T-cell (primary cell): ENCODE measurements at places on chromosomes 6 and 20. TPM values are rescaled to one million over a fixed set of nuclear protein-coding genes. Genes with fewer than 3 reads are reported as not detected.

- DNase-seq = no peak
Measured at GRCh38 chr6:45998524-45998923, 17.1 kb downstream of the CLIC5 start.

Gene CARMIL1
- 4.0 TPM for total RNA-seq

DNA sequence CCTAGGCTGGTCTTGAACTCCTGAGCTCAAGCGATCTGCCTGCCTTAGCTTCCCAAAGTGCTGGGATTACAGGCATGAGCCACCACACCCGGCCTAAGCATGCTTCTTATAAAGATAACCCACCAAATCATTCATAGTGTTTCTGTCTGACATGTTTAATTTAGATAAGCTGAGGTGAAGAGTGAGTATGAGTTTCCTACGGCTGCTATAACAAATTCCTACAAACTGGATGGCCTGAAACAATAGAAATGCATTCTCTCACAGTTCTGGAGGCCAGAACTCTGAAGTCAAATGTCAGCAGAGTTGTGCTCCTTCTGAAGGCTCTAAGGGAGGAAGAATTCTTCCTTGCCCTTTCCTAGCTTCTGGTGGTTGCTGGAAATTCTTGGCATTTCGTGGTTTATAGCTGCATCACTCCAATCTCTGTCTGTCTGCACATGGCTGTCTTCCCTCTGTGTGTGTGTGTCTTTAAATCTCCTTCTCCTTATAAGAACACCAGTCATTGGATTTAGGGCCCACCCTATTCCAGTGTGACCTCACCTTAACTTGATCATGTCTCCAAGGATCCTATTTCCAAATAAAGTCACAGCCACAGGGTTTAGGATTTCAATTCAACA lies 29.9 kb downstream of the MAPK13 start:
- DNase-seq = no peak

- DNase-seq = no peak
Measured at GRCh38 chr6:82251942-82252341, 4.4 kb upstream of the IBTK start.

Gene OPRL1
- 1.6 TPM for total RNA-seq

Gene VAPB
- total RNA-seq = 35.0 TPM

- DNase-seq = no peak
Measured at GRCh38 chr6:53894091-53894490, 99.3 kb downstream of the LRRC1 start.

- no peak for DNase-seq
Measured at GRCh38 chr6:108568551-108569305, 8.0 kb downstream of the FOXO3 start.

Gene CDH26
- 5.2 TPM for total RNA-seq

DNA sequence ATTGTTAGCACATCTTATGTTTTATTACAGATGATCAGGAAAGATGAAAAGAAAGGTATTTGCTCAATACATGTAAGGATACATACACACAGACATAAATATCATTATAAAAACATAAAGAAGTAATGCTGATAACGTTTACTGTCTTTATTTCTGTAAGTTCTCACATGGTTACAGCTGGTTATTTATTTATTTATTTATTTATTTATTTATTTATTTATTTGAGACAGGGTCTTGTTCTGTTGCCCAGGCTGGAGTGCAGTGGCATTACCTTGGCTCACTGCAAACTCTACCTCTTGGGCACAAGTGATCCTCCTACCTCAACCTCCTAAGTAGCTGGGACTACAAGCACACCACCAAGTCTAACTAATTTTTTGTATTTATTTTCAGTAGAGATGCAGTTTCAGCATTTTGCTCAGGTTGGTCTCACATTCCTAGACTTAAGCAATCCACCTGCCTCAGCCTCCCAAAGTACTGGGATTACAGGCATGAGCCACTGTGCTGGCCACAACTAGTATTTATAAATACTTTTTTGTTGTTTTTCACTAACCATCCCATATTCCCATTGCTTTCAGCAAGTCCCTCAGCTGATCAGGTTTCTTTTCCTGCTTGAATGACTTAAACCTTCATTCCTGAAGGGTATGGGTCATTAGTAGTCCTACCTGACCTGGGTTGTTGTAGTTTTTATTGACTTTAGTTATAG lies 35.8 kb downstream of the HLA-B start:
- DNase-seq = no peak

DNA sequence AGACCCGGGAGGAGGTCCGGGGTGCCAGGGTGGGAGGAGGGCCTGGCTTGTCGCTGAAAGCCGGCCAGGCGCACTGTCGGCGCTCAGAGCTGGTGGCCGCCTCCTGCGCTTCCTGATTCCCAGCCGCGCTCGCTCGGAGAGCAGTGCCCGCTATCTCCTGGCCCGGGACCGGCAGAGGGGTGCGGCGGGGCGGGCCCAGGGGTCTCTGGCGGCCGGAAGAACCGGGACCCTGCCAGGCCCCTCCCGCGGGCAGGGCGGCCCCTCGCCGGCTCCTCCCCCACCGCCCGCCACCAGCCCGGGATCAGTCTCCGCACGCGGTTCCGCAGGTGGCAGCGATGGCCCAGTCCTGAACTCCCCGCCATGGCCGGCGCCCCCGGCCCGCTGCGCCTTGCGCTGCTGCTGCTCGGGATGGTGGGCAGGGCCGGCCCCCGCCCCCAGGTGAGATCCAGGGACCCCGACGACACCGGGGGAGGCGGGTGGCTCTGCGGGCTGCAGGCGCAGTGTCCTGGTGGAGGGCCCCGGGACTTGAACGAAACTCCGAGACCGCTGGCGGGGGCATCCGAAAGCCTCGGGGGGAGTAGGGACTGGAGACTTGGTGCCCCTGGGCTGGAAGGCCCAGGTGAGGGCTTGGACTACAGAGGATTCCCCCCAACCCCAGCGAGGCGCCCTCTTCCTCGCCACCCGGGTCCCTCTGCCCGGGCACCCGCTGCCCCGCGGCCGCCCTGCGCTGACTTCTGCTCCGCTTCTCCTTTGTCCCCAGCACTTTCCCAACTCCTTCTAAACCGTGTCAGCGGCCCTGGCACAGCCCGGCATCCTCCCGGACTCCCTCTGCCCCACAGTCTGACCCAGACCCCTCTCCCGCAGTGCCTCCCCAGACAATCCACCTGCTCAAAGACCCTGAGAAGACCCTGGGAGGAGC lies at the start of gene GLP1R:
GLP1R (plus strand) TSS at position 301 of the 919 bp plus-strand sequence; CDS start at position 361, 60 bp downstream.
- DNase-seq = no peak

GRCh38 chr6:44432726-44433125 lies 45.2 kb downstream of the CDC5L start:
- DNase-seq = no peak

DNA sequence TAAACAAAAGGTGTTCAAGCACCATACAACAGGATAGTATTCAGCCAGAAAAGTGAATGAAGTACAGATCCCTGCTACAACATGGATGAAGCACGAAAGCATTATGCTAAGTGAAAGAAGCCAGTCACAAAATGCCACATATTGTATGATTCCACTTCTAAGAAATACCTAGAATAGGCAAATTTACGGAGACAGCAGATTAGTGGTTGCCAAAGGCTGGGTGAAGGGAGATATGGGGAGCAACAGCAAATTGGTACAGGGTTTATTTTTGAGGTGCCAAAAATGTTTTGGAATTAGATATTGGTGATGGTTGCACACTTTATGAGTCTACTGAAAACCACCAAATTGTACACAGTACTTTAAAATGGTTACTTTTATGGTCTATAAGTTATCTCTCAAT lies 23.2 kb downstream of the MAP3K5 start:
- no peak for DNase-seq

GRCh38 chr20:59752704-59753460 lies 148.5 kb downstream of the PHACTR3 start:
- no peak for DNase-seq

DNA sequence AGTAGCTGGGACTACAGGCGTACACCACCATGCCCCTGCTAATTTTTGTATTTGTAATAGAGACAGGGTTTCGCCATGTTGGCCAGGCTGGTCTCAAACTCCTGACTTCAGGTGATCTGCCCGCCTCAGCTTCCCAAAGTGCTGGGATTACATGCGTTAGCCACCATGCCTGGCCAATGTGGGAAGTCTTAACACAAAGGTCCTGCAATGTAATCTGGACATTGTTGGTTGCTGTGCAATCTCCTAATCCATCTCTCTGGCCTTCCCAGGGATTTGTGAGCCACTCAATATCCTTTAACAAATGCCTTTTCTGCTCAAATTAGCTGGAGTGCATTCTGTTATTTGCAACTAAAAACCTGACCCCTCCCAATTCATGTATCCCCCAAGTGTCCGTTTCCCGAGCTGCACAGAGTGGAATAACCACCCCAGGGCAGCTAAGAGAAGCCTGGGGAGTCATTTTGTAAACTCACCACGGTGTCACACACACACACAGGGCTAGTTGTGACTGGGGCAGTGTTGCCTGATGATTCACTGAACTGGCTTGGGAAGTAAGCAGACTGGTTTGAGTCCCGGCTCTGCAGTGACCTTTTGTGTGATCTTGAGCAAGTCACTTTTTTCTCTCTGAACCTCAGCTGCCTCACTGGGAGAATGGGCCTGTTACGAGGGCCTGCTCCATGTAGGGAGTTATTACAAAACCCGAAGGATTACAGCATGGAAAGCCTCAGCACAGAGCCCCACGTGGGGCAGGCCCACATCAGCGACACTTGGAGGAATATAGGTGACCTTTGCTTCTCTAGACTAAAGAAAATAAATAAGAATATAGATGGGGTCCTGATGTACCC lies 152.3 kb downstream of the ZMYND8 start:
- no peak for DNase-seq

GRCh38 chr6:117346142-117346930 lies 79.4 kb downstream of the ROS1 start:
- no peak for DNase-seq

Gene CD83
- 30.9 TPM for total RNA-seq

DNA sequence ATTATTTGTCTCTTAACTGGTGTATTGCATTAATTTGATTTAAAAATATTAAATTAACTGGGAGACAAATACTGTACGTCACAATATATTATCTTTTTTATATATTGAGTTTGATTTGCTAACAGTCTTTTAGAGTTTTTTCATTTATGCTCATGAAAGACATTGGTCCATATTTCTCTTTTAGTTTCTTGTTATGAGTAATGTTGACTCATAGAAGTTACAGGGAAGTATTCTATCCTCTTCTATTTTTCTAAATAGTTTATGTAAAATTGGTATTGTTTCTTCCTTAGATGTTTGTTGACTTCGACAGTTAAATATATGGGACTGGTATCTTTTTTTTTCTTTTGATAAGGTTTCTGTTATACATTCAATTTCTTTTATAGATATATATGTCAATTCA lies 1115.6 kb upstream of the CITED2 start:
- no peak for DNase-seq

DNA sequence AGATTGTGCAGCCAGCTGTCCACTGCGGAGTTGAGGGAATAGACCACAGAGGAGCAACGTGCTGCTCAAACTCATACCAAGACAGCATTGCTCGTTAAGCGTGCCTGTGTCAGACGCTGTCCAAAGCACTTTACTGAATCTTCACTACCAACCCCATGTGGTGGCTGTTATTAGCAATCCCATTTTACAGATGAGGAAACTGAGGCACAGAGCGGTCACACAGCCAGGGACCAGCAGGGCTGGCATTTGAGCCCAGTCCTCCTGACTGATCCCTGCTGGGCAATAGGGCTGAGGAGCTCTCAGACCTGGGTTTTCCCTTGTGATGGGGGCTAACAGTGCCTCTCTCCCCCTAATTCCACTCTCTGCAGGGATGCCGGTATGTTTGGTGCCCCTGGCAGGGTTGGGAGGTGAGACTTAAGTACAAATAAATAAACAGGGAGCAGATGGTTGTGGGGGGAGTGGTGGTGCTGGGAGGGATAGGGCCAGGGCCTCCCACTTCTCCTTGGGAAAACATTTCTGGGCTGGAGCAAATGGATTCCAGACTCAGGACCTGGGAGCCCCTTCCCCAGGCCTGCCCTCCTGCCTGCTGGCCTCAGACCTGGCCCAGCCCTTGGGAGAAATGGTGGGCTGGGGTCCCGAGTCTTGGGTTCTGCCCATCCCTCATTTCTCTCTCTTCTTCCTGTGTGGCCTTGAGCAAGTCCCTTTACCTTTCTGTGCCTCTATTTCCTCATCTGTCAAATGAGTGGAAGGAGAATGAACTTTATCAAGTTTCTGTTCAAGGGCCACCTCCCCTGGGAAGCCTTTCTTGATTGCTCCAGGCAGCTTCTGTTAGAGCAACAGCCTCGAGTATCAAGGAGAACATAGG lies 17.7 kb downstream of the SRXN1 start:
- DNase-seq = no peak

Gene PPP1R3G
- total RNA-seq = 0.07 TPM

Gene C6orf118
- total RNA-seq = not detected

Gene SLC13A3
- total RNA-seq = not detected

Gene MOCS1
- 1.1 TPM for total RNA-seq

GRCh38 chr6:137874204-137875057 lies 7.4 kb downstream of the TNFAIP3 start:
- no peak for DNase-seq

- no peak for DNase-seq
Measured at GRCh38 chr20:4150070-4150441, 134.7 kb upstream of the RNF24 start.

Gene LY6G6D
- total RNA-seq = not detected

Gene KHDC1L
- not detected for total RNA-seq

DNA sequence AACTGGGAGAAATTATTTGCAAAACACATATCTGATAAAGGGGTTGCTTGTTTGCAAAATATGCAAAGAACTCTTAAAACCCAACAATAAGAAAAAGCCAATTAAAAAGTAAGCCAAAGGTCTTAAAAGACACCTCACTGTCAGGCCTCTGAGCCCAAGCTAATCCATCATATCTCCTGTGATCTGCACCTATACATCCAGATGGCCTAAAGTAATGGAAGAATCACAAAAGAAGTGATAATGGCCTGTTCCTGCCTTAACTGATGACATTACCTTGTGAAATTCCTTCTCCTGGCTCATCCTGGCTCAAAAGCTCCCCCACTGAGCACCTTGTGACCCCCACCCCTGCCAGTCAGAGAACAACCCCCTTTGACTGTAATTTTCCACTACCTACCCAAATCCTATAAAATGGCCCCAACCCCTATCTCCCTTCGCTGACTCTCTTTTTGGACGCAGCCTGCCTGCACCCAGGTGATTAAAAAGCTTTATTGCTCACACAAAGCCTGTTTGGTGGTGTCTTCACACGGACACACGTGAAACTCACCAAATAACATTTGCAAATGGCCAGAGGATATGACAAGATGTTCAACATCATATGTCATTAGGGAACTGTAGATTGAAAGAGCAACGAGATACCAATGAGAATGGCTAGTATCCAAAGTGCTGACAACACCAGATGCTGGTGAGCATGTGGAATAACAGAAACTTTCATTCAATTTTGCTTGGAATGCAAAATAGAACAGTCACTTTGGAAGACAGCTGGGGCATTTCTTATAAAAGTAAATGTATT lies 565.0 kb upstream of the ADGRB3 start:
- no peak for DNase-seq

Gene SPTLC3
- 0.89 TPM for total RNA-seq

GRCh38 chr6:138477913-138478539 lies 21.3 kb downstream of the NHSL1 start:
- DNase-seq = no peak

- no peak for DNase-seq
Measured at GRCh38 chr6:4008324-4009047, 70.5 kb downstream of the FAM217A start.

GRCh38 chr20:23403751-23404150 lies 17.5 kb downstream of the NAPB start:
- no peak for DNase-seq

GRCh38 chr6:44715188-44715587 lies 327.7 kb downstream of the CDC5L start:
- DNase-seq = no peak

Gene TMEM244
- not detected for total RNA-seq
